GM12878 (cell line): ENCODE measurements at places on chromosomes 5 and 9.

- DNase-seq: no peak
These were observed 220.6 kb downstream of the CTNND2 start for GRCh38 chr5:11683666-11684065.

DNA sequence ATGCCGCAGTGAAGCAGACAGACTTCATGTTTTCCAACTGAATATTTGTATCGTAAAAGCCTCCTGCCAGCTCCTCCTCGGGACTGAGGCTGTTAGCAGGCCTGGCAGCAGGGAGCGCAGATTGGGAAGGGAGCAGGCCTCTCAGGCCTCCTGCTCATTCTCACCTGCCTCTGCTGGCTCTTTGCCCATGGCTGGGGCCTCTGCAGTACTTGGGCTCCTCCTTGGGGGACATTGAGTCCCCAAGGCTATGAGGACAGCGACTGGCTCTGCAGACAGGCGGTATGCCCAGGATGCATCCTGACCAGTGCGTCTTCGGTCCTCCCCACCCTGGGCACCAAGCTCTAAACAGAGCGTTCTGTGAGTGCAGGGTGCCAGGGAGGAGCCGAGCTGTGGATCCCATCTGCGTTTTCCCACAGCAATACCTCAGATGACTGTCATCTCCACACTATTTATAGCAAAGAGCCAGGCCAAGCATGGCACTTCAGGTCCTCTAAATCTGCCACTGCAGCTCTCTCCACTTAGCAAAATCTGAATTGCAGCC is 38.7 kb downstream of the TSTD2 start:
- no peak for DNase-seq

- DNase-seq: no peak
These were observed 9.9 kb downstream of the REEP2 start for GRCh38 chr5:138448481-138449398.

DNA sequence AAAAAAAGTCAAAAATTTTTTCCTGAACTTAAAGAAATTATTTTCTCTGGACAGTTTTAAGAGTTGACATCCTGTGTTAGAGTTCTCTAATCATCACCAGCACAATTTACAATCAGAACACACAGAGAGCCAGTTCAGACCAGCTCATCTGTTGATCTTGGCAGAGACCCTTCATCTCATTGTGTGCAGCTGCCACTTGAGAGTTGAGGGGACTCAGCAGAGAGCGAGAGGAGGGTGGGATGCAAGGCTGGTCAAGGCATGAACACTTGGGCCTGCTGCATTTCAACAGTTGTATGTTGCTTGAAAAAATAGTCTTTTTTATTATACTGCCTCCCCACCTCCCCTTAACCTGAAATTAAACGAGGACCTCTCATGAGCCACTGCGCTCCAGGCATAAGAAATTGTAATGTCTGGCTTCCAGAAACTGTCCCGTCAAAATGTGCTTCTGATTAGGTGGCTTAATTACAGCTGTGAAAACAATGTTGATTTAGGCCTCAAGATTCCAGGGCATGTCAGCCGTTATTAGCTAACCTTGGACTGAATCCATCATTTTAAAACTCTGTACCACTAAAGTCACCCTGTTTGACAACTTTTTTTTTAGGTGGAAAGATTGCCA is 383.6 kb downstream of the CCDC171 start:
- DNase-seq: no peak

DNA sequence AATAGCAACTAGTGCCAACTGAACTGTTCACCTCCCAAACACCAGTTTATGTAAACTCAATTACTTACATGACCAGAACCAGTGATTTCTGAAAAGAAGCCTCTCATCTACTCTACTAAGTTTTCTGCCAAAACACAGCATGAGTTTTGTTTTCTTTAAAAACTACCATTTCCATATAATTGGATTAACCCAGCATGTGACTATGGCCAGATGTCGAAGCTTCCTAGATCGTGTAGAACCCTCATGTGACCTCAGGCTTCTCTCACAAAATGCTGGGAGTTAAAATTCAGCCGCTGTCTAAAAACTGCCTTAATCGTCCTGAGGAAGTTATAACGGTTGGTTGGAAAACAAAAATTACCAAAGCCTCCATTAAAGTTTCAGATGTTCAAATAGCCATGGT is 303.5 kb downstream of the IRX1 start:
- DNase-seq: no peak

DNA sequence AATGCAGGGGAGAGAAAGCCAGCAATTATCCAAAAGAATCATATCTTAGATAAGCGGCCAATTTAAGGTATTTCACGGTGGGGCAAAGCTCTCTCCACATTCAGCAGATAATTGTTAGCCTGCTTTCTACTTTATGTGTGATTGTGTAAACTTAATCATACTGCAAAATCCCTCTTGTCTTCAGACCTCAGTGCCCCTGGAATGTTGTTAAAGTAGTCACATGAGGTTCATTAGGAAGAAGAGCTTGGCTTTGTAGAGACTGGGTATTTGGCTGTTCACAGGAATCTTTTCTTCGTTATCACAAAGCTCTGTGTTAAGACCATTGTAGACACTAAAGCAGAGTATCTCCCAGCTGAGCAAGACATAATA is 127.0 kb downstream of the RFK start:
- no peak for DNase-seq
